Nucleus accumbens (tissue), 56 donors: ENCODE measurements at places on chromosomes 16 and 17.

DNA sequence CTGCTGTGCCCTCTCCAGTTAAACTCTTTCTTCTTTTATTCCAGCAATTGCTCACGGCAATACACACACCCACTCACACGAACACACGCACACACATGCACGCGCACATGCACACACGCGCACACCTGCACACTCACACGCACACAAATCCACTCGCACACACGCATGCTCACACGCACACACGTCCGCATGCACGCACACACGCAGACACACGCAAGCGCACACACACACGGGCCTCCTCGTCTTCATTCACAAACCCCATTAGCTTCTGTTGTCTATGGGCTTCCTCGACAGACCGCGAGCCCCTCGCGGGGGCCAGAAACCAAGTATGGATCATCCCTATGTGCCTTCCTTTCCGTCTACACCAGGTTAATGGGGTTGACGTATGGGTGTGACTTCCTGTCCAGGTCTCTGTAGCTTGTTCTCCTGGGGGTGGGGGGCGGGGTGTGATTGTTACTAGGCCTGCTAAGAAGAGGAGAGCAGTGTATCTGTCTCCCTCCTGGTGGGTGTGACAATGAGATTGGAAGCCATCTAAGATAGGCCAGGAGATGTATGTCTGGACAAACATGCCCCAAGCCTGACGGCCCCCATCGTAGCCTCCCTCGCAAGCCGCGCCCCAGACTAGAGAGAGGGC lies 670 bp upstream of the CTF1 start:
- DNase-seq = no peak

GRCh38 chr17:62781831-62782251 lies 26.3 kb downstream of the MARCHF10 start:
- DNase-seq = no peak

- no peak for DNase-seq
Observed at GRCh38 chr17:28901866-28902818, 737 bp downstream of the DHRS13 start.

DNA sequence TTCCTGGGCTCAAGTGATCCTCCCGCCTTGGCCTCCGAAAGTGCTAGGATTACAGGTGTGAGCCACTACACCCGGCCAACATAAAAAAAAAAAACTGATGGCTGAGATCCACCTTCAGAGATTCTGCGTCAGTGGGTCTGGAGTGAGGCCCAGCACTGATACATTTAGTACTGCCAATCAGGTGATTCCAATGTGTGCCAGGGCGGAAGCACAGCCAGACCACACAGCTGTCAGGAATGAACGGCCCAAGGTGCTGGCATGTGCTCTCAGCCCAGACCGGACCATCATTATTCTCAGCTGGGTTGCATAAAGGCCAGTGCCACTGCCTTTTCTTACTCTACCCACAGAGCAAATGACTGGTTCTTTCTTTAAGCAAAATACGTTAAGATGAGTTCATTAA lies 1.2 kb upstream of the BCO1 start:
- DNase-seq = no peak

GRCh38 chr17:32626379-32626791 lies 139.6 kb downstream of the CDK5R1 start:
- DNase-seq = no peak

DNA sequence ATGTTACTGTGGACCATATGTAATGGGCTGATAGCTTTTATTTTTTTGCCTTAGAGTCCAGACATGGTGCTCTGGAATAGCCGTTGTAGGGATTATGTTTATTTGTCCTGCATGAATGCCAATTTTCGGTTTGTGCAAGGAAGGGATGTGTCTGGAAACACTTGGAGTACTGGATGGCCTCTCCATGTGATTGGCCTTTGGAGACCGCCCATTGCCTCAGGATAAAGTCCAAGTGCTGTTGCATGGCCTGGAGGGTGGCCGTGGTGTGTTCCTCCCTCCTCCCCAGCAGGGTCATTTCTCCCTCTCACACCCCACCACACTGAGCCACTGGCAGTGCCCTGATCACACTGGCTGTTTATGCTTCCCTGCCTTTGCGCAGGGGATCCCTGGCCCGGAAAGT lies 93.9 kb downstream of the MSI2 start:
- no peak for DNase-seq

- DNase-seq = no peak
Observed at GRCh38 chr17:48143629-48144028, 36.1 kb downstream of the SNX11 start.

DNA sequence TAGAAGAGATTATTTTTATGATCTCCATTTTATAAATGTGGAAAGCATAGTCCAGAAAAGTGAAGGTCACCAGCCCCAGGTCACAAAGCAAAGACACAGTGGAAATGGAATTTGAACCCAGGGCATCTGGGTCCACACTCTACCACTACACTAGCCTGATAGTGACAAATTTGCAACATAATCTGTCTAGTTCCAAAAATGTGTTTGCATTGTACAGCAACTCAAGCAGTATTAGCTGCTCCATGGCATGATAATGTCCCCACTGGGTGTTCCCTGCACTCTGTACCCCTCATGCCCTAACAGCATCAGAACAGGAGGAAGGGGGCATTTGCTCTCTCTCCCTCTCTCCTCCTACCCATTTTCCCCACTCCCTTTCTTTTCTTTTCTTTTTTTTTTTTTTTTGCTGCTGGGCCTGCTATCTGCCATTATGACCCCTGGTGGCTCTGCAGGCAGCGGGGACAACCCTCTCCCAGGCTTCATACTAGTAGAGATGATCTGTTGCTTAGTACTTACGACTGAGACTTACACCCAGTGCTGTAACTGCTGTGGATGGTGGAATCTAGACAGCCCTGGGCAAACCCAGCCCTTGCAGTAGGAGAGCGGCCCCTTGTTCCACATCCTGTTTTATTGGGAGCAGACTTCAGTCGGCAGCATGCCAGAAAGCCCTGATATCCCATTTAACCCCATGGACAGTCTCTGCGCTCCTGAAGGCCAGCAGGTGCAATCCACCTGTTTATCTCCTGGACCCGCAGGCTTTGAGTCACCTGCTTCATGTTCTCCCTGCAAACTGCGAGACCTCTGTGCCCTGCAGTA lies 306.3 kb downstream of the SOX9 start:
- DNase-seq = no peak

DNA sequence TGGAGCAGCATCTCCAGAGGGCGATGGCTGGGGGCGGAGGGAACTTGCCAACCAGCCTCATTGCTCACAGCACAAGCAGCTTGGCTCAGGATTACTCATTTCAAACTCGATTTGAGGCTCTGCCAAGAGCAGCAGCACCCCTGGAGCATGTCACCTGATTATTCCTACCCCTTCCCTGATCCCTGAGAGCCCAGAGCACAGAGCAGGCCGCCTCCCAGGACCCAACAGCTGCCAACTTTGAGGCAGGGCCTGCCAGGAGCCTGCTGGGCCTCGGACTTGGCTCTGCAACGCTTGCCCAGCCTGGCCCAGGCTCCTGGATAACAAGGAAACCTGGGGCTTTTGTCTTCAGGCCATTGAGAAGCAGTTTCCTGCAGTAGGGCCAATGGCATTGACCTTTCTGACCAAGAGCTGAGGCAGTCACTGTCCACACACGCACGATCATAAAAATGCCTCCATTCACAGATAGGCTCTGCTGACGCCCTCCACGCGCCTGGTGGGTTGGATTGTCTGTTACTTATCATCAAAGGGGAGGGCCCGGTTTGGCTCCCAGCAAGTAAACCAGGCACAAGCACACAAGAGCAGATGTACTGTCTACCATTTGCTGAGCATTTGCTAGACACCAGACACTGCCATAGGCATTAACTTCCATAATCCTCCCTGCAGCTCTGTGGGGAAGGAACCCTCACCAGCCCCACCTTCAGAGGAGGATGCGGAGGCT lies 406.6 kb upstream of the EEF2KMT start:
- peak; percentile 45 for DNase-seq

GRCh38 chr17:31431852-31432658 lies 40.6 kb downstream of the RAB11FIP4 start:
- no peak for DNase-seq

- peak; percentile 61 for DNase-seq
Observed at GRCh38 chr16:2473446-2473926, 1.4 kb upstream of the TBC1D24 start.

DNA sequence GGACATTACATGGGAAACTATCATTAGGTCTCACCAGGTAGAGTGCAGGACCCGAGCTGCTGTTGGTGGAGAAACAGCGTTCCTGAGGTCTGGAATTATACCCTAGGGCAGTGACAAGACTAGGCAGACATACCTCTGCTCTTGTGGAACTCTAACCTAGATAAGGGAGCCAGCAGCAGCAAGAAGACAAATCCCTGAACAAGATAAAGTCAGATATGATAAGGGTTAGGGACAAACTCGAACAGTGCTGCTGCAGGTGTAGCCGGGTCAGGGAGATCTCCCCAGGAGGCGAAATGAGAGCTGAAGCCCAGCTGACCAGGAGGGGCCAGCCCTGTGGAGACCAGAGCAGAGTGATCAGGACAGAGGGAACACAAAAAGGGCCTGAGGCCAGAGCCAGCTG lies 34.7 kb downstream of the ARSG start:
- DNase-seq = no peak

GRCh38 chr17:69357701-69358100 lies 30.8 kb upstream of the ABCA5 start:
- no peak for DNase-seq

DNA sequence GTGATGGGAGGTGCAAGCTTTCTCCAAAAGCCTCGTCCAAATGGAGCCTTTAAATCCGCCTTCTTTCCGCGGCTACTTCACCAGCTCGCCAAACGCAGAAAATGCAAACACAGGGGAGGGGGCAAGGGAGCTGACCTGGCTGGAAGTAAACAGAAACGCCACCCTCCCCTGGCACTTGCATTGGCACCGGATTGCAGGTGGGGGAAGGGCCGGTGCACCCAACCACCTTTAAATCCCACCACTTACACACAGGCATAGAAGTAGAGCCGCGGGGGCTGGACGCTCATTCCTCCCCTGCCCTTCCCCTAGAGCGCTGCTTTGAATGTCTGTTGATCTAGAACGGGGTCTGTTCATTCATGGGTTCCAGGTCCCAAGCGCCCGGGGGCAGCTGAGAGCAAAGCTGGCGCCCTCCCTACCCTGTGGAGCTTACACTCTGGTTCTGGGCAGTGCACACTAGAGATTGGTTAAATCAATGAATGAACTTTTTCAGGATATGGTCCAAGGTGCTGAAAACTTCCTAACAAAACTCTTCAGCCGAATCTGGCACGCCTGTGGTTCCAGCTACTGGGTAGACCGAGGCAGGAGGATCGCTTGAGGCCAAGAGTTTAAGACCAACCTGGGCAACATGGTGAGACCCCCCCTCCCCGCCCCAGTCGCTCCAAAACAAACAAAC lies 920 bp upstream of the ZCCHC14 start:
- no peak for DNase-seq

DNA sequence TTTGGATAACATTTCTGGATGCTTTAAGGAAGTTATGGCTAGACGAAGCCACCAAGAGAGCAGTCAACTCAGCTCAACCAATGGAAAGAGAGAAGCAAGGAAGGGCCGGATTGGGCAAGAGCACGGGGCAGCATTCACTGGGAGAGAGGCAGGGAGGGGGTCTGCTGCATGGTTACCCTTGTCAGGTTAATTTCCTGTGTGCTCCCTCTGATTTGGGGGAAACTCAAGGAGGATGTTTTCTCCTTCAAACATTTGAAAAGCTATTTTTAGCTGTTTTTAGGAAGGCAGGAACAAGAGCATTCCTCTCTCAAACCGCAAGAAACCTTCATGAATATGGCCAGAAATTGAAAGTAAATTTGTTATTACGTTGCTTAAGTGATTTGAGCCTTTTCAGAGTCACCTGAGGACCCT lies 118.5 kb upstream of the ZFHX3 start:
- DNase-seq = peak; percentile 3
